Cerebellar nuclear complex (tissue), 1 donor: ENCODE measurements at places on chromosomes 3 and 15.

GRCh38 chr15:42134617-42135245 is 21.7 kb downstream of the PLA2G4F start:
- DNase-seq, result no peak

- no peak for DNase-seq
These were observed 9.8 kb downstream of the FXR1 start for GRCh38 chr3:180922242-180922641.

- no peak for DNase-seq
These were observed 33.4 kb upstream of the STRIT1 start for GRCh38 chr3:155326901-155327300.

GRCh38 chr3:10616321-10616720 is 110.9 kb upstream of the ATP2B2 start:
- no peak for DNase-seq

DNA sequence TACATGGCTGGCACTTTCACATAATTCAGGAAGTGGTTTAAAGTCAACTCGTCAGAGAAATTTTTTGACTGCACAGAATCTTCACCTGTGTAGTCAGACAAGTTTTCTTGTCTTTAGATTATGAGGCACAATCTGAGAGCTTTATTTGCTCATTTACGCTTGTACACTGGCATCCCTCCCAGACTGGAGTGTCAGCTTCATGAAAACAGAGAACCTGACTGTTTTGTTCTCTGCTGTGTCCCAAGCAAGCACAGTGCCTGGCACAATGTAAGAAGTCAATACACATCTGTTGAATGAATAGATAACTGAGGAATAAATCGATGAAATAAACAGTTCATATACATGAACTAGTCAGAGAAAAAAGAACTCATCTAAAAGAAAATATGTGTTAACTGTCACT is 846.1 kb upstream of the CFAP20DC start:
- DNase-seq, result no peak

GRCh38 chr15:70141376-70142071 is 43.8 kb upstream of the TLE3 start:
- DNase-seq, result no peak

DNA sequence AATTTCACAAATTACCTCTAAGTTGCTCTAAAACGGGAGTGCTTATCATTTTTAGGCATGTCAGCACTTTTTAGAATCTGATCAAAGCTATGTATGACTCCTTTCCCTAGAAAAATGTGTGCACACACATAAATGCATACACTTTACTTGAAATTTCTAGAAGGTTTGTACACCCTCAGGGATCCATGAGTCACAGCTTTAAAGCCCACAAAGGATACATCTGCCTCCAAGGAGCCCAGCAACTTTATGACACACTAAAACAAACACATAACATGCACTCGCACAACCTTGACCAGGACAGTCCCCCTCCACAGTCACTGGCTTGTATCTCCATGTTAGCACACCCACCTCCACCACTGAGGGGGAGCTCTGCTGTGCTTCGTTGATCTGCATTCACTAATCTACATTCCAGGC is 722.0 kb upstream of the CFAP20DC start:
- no peak for DNase-seq

GRCh38 chr3:151002003-151002981 is 29.8 kb upstream of the CLRN1 start:
- no peak for DNase-seq

- no peak for DNase-seq
These were observed 133.5 kb downstream of the WNT7A start for GRCh38 chr3:13746385-13746784.

GRCh38 chr3:52373676-52374075 is 57.6 kb downstream of the DNAH1 start:
- no peak for DNase-seq

DNA sequence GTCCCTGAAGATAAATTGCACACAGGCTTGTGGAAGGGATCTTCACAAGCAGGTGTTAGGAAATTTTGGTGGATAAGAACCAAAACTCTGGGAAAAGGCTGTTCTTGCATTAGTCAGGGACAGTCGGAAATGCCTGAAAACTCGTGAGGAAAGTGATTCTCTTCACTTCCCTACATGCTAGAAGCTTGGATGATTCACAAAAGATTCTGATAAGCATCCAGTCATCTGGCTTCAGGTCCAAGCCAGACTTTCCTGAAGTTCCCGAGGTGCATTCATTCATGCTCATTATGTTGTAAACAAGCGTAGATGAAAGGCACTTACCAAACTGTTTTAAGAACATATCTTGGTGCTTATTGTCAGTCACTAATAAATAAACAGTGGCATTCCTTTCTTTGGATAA is 1028.7 kb downstream of the NTRK3 start:
- DNase-seq, result no peak

DNA sequence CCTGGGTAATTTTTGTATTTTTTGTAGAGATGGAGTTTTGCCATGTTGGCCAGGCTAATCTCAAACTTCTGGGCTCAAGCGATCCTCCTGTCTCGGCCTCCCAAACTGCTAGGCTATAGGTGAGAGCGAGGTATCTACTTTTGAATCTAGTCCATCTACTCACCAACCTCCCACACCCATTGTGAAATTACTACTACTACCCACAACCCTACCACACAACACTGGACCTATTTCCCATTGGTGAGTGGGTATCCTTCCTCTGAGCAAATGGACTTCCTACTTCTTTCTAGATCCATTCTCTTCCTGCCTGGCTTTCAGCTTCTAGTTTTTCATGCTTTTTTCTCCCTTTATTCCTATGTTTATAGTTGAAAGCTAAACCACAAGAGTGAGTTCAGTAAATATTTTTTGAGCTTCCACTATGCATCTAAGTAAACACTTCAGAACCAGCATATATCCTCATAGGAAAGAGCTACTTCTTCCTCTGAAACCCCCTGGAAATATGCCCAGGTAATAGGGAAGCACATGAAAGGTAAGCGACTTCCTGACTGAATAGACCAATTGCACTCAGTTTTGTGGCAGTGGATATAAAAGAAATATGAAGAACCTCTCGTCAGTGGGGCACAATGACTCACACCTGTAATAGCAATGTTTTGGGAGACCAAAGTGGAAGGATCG is 39.1 kb downstream of the MYO1E start:
- no peak for DNase-seq

DNA sequence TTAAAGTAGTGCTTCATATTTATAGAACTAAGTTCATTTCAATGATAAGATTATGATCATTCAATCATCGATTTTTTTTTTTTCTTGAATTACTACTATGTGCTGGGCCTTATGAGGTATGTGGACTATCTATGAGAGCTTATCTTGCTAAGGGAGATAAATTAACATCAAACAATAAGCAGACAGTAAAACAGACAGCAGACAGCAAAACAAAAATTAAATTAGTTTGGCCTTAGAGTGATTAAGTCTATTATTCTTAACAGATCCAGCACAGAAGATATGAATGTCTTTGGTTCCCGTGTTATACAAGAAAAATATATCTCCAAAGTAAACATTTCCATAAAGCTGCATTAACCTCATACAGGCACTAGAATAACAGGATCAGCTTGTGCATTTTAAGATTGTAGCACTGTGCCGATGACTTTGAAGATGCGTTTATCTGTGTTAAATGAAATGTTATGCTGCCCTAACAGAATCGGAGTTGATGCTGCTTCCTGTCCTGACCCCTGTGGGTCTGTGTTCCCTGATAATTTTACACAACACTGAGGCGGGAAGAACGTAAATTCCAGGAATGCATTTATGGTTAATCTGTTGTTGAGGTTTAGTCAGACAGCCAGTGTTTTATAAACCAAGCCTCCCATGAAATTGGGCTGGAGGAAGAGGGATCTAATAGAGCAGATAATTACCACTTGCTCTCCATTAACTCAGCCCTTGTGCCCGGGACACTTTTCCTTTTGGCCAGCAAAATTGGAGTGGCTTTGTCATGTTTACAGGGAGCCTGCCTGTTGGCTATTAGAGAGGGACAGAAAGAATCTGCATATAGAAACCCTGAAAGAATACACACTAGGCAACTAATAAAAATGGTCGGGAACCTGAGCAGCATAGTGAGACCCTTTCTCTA is 80.8 kb downstream of the GHSR start:
- no peak for DNase-seq

DNA sequence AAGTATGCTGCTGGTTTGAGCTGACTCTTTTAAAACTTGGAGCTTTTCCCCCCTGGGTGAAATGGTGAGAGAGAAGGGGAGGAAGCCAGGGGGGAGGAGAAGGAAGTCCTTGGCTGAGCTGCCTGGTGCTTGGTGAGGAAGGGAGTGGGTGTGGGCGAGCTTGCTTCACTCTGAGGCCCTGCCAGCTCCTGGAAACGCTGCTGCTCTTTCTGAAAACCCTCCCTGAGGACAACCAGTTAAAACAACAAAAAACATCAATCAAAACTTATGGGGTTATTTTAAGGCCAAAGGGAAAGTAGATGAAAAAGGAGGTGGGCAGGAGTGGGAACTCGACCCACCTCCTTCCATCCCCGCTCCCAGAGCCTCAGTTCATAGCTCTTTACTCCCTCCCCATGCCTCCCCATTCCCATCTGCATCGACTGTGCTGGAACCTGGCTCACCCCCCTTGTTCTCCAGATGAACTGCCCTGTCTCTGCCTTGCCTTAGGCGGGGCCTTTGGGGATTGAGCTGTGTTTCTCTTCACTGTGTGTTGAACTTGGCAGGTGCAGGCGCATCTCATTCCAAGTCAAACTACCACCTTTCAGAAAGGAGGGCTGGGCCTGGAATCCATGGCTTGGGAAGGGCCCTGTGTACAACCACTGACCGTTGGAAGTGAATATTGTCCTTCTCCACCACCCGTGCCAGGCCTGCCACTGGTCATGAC is 166.1 kb downstream of the ZNF621 start:
- no peak for DNase-seq

- DNase-seq, result no peak
These were observed 29.6 kb downstream of the PSTPIP1 start for GRCh38 chr15:77024273-77025082.

DNA sequence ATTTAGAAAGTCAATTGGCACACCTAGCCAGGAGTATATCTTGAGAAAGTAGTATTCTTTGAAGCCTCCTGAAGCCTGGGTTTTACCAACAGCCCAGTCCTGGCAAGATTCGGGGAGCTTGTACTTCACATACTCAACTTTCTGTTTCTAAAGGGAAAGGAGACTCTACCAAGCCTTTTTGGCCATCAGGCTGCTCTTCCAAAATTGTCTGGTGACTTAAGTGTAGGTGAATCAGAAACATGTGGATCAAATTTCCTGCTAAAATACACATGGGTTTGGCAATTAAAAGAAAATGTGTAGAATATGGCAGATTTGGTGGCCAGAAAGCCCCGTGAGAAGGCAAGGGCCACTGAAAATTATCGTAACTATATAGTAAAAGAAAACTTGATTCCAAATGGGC is 15.9 kb upstream of the GREM1 start:
- no peak for DNase-seq

GRCh38 chr3:65577843-65578430 is 460.8 kb downstream of the MAGI1 start:
- no peak for DNase-seq

DNA sequence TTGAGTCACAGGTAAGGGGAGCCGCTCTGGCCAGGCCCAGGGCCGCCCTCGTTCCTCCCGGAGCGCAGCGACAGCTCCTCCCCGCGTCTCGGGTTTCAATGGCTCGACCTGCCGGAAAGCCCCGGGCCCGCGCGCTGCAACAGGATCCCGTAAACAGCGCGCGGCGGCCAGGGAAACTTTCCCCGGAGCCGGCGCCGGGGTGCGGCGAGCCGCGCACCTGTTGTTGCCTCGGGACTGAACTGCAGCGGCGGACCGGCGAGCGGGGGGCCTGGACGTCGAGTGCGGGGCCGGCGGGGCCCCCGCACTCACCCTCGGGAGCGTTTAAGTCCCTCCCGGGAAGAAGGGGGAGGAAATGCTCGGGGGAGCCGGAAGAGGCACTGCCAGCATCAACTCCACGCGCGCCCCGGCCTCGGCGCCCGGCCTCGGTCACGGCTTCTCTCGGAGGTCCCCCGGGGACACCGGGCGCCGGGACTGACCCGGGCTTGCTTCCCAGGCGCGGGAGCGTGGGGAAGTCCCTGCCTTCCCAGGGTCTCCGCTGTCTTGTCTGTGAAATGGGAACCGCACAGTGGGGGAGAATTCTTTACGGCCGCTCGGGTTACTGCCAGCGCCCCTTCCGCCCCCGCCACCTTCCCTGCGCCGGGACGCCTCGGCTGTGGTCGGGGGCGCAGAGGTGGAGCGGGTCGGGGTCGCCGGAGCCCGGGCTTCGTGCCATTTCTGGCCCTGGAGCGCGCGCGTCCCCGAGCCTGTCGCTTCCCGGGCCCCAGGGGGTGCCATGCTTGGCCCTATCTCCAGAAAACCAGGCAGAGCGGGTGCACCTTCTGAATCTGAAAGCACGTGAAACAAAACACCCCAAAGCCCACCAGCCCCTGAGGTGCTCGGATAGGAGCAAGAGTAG is 7.5 kb upstream of the PGPEP1L start:
- DNase-seq, result no peak

GRCh38 chr3:127690823-127691452 is 18.2 kb downstream of the ABTB1 start:
- no peak for DNase-seq

DNA sequence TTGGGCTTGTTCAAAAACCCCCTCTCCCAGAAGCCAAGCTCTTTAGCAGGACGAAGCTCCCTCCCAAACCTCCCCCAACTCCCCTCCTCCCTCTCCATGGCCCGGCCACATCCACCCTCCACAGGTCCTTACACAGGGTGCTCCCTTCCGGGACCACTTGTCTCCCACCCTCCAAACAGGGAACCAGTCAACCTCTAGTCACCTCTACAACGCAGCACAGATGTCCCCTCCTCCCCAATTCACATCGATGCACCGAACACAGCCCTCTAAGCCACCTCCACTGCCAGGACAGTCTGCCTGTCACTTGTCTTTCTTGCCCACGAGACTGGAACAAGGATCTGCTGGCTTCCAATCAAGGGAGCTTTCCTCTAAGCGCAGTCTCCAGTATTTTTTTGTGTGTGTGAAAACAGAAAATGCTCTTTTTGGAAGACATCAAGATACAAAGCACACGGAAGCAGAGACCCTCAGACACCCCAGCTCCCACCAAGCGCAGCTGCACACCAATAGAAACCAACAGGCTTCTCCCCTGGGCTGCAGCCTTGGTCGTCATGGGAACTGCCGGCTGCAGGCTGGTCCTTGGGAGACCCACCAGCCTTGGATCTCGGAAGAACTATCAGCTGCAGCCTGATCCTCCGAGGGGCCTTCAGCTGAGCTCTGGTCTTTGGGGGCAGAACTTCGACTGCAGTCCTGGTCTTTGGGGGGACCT is 26.5 kb downstream of the IQSEC1 start:
- DNase-seq, result no peak

DNA sequence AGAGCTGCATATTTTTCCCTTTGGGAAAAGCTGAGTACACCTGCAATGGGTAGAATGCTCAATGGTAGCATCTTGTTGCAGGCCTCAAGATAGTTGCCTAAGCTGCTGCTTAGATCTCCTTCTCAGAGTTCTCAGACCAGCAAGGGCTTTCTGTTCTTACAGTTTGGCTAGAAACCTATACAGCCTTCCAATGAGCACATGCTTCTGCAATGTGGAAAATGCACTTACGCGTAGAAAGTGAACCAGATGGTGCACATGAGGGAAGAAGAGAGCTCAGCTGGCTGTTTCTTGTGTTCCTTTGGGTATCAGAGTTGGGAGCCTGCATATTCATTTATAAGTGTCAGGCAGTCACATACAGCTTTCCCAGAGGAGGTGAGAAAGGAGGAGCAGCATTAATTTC is 136.4 kb downstream of the B3GALNT1 start:
- no peak for DNase-seq

- DNase-seq, result no peak
These were observed 169.2 kb downstream of the UBE2E2 start for GRCh38 chr3:23372285-23372684.
